ENCODE measurements at places on chromosomes 1 and 21.
A peak's percentile ranks its signal among the peaks of the same experiment; 100 is the strongest.

DNA sequence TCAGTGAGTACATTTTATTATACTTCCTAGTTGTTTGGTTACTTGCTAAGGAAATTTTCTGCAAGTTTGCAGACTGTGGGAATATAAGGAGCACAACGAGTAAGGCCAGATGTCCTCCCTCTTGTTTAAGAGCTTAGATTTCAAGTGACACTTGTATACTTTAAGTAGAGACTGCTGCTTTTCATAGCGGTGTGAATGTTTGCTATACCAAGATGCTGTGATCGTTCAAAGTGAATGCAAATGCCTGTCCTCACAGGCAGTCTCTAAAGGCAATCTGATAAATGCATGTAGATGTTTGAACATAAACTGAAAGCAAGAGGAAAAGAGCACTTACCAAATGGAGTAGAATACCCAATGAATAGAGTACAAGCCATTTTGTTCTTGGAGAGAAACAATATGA, 226.4 kb downstream of the NRIP1 start:
- DNase-seq = no peak

DNA sequence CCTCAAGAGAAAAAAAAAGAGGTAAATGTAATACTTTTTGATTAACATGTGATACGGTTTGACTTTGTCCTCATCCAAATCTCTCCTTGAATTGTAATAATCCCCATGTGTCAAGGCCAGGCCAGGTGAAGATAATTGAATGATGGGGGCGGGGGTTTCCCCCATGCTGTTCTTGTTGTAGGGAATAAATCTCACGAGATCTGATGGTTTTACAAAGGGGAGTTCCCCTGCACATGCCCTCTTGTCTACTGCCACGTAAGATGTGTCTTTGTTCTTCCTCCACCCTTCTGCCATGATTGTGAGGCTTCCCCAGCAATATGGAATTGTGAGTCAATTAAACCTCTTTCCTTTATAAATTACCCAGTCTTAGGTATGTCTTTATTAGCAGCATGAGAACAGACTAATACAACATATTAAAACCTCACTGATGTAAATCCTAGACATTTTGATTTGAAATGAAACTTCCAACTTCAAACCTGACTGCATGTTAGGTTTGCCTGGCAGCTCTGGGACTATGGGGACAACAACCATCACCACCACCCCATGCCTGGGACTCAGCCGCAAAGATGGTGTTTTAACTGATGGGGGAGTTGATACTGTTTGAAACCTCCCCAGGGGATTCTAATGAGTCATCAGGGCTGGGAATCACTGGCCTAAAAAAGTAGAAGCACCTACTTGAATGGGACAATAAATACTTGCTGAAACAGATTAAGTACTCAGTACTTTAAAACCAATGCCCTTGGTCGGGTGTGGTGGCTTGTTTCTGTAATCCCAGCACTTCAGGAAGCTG, 32.8 kb upstream of the BACH1 start:
- DNase-seq = no peak

GRCh38 chr1:212549503-212550017, 59.0 kb upstream of the ATF3 start:
- DNase-seq = no peak

GRCh38 chr1:242017580-242018233, 18.8 kb upstream of the MAP1LC3C start:
- DNase-seq = peak; percentile 79

DNA sequence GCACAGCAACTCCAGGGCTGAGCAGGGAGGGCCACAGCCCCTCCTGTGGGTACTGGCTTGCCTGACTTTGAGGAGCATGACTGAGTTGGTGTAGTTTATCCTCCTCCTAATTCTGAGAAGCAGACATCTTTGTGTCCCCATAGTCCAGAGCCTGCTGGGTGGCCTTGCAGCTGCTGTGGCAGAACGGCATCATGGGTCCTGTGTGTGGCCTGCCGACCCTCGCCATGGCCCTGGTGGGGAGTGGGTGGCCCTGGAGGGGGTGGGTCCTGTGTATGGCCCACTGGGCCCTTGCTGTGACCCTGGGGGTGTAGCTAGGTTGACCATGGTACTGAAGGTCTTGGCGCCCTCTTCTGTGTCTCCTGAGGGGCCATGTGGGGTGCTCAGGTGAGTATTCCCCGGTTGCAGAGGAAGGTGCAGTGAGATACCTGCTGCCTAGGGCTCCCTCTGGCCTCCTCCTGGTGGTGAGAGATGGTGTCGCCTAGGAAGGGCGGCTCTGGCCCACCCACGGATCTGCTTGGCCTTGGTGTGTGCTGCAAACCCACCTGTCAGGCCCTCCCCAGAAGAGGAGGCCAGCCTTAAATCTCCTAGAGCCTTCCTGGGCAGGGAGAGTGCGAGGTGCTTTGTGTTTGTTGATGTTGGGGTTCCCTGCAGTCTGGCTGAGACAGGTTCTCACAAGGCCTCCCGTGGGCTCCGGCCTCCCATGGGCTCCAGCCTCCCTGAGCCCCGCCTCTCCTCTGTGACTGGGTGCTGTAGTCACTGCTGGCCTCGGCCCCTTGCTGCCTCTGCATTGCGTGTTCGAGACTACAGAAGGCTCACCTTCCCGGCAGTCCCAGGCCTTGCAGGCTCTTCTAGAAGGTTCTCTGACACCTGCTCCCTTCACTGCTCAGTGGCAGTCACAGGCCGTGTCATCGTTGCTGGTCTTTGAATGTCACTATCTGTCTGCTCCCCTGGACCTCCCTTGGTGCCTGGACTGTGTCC, 7.8 kb downstream of the SNAP47 start:
- no peak for DNase-seq

DNA sequence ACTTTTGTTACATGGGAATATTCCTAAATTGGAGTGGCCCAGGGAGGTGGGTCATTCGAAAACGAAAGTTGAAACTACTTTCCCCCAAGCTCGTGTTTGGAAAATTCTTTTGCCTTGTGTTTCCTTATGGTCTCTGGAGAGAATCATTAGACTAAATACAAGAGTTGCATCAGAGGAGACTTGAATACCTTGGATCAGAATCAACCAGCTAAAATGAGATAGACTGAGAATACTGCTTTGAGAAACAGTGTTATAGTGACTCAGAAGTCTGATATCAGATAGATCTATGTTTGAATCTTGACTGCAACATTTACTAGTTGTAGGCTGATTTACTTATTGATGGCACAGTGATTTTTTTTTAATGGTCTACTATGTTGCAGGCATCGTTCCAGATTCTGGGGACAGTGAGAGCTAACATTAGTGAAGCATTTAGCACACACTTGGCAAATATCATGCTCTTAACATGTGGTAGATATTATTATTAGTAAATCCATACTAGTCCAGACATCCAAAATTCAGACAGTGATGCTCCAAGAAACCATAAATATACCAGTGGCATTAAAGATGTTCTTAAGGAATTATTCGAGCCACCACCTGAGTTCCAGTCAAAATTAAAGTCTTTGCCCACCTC, 12.9 kb upstream of the ACTN2 start:
- DNase-seq = no peak

- DNase-seq = no peak
Observed at GRCh38 chr1:47347735-47348134, 14.1 kb downstream of the CMPK1 start.

GRCh38 chr1:46725736-46726108, 6.8 kb upstream of the EFCAB14 start:
- DNase-seq = no peak

DNA sequence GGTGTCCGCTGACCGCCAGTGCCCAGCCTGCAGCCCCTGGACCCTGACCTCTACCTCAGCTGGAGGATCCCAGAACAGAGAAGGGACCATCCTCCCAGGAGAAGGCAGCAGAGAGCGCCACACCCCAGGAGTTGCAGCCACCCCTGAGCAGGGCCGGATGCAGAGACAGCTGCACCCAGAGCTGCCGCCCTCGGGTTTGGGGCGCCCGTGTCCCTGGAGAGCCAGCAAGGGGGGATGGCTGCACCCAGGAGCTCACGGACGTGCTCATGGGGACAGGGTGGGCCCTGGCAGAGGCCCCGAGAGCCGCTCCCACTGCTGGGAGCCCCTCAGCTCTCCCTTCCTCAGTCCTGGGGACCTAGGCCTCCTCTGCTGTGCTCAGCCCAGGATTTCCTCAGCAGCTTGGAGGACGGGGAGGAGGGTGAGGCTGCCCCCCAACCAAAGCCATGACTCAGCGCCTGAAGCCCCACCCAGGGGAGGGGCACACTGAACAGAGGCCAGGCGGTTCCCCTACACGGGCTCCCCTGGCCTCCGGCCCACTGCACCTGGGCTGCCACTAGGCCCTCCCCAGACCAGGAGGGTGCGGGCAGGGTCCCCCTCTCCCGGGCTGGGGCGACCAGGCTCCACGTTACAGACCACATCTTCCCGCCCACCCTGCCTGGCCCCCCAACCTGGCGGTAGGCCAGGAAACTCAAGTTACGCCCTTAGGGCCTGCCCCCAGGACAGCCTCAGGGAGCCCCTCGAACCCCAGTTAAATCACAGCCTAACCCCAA, 2.2 kb downstream of the ACAP3 start:
- DNase-seq = no peak

- peak; percentile 8 for DNase-seq
Observed at GRCh38 chr1:183180218-183180617, 5.8 kb upstream of the LAMC2 start.

DNA sequence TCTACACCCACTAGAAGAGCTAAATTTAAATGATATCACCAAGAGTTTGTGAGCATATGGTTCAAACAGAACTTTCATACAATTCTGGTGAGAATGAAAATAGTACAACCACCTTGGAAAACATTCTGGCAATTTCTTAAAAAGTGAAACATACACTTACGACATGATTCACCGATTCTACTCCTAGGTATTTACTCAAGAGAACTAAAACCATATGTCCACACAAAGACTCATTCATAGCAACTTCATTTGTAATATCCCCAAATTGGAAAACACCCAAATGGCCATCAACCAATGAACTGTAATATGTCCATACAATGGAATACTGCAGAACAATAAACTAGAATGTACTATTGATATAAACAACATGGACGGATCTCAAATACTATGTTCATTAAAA, 51.2 kb upstream of the ADAM30 start:
- no peak for DNase-seq

GRCh38 chr1:192557841-192558595, 17.6 kb upstream of the RGS1 start:
- DNase-seq = no peak

GRCh38 chr1:15968172-15968571, 7.7 kb downstream of the ZBTB17 start:
- DNase-seq = peak; percentile 51

DNA sequence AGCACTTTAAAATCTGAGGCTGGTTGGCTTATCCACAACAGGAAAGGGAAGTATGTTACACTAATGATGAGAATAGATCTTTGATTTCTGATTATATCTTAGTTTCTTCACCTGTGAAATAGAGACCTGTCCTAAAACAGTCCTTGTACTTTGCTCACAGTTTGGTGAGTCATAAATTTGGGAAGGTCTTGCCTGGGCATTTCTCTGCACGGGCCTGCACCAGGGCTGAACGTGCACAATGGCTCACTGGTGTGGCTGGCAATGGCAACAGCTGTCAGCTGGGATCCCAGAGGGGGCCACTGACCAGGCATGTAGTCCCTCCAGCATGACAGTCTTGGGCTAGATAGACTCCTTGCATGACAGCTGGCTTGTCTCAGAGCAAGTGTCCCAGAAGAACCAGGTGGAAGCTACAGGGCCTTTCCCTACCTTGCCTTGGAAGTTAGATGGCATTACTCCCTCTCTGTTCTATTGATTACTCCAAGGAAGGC, 367.4 kb downstream of the DISC1 start:
- no peak for DNase-seq

GRCh38 chr1:67250051-67250653, 57.5 kb upstream of the IL12RB2 start:
- no peak for DNase-seq

DNA sequence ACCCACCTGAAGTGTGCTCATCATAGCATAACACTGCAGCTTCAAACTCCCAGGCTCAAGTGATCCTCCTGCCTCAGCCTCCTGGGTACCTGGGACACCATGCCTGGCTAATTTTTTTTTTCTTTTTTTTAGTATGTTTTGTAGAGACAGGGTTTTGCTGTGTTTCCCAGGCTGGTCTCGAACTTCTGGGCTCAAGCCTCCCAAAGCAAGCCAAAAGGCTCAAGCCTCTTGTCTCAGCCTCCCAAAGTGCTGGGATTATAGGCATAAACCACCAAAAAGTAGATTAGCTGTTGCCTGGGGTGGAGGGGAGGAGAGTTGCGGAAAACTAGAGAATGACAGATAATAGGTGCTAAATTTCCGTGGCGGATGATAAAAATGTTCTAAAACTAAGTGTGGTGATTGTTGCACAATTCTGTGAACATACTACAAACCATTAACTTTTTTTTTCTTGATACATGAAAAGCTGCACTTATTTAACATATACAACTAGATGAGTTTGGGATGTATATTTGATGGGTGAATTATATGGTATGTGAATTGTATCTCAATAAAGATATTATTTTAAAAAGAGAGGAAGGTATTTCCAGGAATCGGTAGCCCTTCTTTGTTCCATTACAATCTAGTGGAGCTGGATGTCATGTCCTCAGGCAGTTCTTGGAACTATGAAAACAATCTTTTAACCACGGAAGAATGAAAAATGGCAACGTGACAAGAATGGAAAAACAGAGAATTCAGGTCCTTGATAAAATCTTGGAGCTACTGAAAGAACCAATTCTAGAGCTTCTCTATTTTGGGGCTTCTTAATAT, 27.3 kb upstream of the MED18 start:
- no peak for DNase-seq

DNA sequence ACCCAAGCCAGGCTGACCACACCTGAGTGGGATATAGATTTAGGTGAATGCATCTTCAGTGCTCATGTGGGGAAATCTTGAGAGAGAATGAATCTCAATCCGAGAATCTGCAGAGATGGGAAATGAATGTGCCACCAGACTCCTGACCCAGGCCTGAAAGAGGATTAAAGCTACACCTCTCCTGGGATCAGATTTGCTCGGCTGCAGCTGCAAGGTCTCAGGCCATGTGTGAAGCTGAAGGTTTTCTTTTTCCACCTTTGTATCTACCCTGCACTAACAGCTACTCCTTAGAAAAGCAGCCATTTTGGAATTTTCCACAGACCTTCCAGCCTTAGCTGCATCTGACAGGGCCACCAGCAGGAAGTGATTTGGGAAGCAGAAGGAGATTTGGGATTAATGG, 18.3 kb downstream of the GPR3 start:
- DNase-seq = no peak

Data from Ammon's horn (tissue), 1 donor.